NCI-H510A (cell line): ENCODE measurements at places on chromosomes 5 and 9.
A peak's percentile ranks its signal among the peaks of the same experiment; 100 is the strongest.

GRCh38 chr9:13651969-13652663, 372.6 kb upstream of the MPDZ start:
- no peak for DNase-seq

DNA sequence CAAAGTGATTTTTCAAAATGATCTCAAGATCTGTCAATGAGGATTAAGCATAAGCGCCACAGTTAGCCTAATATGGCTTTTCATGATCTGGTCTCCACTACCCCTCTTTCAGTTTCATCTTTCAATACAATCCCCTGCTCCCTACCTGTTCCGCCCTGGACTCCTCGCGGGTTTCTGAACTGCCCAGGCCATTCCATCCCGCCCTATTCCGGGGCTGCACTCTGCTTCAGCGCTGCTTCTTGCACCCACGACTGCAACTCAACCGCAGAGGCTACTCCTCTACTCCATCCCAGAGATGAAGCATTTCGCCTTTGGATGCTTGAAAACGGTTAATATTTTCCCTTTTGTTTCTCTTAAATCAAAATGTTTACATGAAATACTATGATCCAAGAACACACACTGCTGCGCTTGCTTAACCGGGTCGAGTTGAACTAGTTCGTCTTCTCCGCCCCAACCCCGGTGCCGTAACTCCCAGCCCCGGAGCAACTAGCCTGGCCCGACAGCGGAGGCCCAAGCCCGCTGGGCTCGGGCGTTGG, 716 bp upstream of the OTULIN start:
- peak; percentile 29 for DNase-seq

DNA sequence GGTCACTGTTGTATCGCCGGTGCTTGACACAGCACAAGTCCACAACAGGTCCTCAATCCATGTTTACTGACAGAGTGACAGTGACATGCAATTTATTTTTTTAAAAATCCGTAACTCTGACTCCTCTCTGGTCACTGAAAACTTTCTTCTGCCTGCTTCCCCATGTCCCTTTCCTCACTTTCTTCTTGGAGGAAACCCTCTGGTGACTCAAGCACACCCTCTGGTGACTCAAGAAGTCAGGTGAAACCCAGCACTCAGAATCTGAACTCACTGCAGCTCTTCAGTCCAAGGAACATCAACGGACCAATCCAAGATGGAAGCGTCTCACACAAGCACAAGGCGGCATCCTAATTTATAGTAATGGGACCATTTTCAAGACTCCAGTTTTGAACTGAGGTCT, 245.9 kb downstream of the FSTL4 start:
- no peak for DNase-seq

DNA sequence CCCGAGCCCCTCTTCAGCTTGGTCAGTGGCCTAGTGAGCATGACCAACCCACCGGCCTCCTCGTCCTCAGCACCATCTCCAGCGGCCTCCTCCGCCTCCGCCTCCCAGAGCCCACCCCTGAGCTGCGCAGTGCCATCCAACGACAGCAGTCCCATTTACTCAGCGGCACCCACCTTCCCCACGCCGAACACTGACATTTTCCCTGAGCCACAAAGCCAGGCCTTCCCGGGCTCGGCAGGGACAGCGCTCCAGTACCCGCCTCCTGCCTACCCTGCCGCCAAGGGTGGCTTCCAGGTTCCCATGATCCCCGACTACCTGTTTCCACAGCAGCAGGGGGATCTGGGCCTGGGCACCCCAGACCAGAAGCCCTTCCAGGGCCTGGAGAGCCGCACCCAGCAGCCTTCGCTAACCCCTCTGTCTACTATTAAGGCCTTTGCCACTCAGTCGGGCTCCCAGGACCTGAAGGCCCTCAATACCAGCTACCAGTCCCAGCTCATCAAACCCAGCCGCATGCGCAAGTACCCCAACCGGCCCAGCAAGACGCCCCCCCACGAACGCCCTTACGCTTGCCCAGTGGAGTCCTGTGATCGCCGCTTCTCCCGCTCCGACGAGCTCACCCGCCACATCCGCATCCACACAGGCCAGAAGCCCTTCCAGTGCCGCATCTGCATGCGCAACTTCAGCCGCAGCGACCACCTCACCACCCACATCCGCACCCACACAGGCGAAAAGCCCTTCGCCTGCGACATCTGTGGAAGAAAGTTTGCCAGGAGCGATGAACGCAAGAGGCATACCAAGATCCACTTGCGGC, 1.8 kb downstream of the EGR1 start:
- no peak for DNase-seq

DNA sequence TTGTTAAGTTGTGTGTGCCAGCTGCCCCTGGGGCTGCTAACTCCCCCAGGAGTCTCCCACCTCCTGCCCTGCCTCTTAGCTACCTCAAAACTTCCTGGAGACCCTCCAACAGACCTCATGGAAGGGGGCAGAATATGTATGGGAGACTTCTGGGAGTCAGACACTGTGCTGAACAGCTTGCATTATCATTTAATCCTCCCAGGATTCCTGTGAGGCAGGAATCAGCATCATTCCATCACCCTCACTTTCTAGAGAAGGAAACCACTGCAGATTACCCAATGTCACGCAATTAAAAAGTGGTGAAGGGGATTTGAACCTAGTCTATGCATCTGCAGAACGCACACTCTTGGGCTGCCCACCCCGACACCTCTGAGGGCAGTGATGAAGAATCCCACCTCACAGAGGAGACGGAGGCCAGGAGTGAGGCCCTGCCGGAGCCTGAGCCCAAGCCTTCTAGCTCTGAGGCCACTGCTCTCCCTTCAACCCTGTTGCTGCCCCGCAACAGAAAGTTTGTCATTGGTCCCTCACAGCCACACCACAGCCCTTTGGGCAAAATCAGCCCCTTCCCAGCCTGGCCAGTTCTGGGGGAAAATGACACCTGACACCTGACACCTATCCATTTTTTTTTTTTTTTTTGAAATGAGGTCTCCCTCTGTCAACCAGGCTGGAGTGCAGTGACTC, 30.3 kb upstream of the IL17B start:
- DNase-seq = no peak

- DNase-seq = no peak
These were observed 457.3 kb downstream of the ZNF608 start for GRCh38 chr5:124289130-124289529.

- no peak for DNase-seq
These were observed at the start of gene IL31RA for GRCh38 chr5:55850839-55851674. IL31RA (plus strand) TSS chr5:55851357; CDS start chr5:55851571, 214 bp downstream.

DNA sequence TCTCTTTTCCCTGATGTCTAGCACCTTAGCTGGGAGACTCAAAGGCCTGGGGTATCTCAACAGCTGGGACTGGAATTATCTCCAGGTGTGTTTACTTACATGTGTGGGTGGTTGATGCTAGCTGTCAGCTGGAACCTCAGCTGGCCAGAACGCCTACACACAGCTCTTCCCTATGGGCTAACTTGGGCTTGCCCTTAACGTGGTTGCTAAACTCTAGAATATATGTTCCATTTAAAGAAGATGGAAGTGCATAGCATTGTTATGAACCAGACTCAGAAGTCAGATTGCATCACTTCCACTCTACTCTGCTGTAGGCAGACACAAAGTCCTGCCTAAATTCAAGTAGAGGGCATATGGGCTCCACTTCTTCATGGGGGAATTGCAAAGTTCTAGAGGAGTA, 29.3 kb downstream of the SGCD start:
- no peak for DNase-seq

DNA sequence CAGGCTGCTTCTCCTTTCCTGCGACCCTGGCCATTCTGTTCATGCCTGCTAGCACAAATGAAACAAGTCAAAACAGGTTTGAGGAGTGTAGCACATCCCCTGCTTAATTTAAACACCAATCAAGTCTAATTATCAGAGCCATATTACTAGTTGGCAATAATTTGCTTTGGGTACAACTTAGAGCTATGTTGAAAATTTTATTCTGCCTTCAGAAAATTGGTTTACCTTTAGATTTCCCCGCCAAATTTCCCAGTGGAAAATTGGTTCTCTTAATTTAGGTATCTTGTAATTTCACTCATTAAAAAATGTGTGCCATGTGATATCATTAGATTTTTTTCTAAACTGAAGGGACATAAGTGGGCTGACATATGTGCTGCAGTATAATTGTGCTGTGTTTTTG, 265.8 kb downstream of the MAST4 start:
- DNase-seq = no peak
